NCI-H187 (cell line): ENCODE measurements at places on chromosomes 2 and 18.

- no peak for DNase-seq
Observed at GRCh38 chr18:23694637-23695430, 5.6 kb downstream of the LAMA3 start.

DNA sequence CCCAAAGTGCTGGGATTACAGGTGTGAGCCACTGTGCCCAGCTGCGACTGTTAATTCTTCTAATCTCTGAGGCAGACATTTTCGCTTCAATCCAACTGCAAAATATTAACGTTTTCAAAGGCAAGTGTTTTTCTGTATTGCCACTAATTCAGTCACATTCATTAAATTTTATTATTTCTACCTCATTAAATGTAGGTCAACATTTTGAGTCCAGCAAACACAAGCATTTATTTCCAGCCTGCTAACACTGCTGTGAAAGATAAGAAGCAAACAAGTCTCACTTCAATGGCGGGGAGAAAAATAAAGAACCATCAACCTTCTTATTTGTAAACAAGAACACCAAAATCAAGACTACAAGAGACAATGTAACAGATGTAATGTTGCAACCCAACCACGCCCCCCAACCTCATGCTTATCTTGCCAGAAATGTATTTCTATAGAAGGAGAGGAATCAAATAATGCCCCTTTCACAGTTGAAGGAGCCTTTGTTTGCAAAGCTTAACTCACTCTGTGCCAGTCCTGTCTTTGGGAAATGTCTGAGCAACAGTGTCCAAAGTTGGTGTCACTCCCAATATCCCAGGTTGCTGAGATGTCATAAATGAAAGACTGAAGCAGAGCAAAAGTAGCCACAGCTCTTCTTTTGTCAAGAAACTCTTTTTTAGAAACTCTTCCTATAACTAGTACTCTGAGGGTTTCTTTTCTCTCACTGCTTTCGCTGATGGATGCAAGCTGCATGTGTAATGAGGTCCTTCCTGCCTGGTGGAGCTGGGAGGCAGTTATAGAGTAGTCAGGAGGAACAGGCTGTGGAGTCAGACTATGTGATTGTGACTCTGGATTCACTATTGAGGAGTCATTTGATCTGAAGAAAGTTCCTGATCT, 8.6 kb downstream of the DOCK10 start:
- no peak for DNase-seq

GRCh38 chr2:144414324-144414845, 105.5 kb downstream of the ZEB2 start:
- DNase-seq, result no peak

DNA sequence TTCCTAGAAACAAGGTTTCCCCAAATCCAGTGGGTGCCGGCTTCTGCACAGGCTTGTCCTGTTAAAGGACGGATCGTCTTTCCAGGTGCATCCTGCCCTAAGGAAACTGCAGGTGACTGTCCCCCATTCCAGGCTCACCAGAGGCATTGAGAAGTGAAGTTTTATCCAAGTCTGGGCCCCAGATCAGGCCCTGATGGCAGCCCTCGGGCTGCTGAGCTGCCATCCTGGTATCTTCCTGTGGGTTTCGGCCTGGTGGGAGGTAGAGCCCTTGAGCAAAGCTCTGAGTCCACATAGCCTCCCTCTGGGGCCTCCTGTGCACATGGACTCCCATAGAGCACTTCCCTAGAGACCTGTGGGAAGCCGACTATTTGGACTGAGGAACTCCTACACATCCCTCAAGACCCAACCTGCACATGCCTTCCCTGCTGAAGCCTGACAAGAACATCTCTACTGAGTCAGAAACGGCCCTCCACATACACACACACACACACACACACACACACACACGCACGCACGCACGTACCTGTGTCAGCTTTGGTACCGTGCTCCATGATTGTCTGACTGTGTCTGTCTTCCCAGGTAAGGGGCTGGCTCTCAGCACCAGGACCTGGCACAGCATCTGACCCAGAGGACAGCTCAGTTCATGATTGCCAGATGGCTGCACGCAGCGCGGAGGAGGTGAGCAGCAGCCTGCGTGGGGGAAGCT, 16.4 kb downstream of the TNS1 start:
- no peak for DNase-seq

DNA sequence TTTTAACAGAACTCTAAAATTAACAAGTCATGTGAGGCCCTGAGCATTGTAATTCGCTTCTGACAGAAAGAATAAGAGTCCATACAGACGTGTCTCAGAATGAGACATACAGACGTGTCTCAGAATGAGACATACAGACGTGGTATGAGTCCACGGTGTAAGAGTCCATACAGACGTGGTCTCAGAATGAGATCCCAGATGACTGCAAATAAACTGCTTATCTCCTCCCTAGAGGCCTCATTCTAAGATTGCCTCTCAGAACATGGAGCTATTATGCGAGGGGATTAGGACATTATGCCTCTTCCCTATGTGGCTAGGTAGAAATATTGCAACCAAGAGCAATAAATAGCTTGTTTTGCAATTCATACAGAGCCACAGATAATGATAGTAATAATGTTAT, 63.9 kb downstream of the NEB start:
- no peak for DNase-seq

DNA sequence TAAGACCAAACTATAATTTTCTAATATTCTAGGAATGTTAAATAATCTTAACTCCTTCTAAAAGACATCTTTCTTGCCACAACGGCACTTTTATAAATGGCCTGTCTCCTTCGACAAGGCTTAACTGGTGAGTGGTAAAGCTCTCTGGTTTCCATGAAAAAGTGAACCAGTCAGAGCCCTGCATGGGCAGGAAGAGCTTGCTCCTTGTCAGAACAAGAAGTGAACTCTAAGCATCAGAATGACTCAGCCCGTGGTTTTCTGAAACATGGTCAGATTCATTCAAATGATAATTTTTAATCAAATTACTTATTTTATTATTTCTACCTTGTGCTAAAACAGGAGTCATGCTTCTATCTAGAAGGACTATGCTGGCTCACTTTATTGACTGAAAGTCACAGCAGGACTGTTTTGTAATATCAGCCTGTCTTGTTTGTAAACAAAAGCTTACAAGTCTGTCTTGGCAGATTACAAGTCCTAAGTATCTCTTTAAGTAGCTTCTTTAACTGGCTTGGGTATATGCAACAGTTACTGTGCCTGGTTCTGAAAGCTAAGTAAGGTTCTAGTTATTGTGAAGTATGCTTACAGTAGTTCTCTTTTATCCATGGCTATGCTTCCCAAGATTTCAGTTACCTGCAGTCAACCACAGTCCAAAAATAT, 245.4 kb downstream of the NAPG start:
- DNase-seq, result no peak

DNA sequence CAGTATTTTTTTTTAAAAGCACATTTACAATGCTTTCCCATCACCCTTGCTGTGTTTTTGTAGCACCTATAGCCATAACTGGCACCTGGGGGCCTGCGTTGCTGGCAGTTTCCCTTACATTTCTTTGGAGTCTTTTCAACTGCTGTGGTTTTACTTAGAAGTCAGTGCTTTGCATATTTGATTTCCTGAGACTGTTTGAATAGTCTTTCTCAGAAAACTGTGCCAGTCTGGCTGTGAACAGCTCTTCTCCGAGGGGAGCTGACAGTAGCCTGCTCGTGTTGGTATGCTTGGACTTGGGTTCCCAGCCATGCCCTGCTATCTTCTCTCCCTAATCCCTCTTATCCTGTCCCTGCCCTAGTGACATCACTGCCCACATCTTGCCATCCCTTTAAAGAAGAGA, 81.5 kb downstream of the DPP4 start:
- DNase-seq, result no peak

GRCh38 chr18:66252703-66253102, 351.2 kb downstream of the CDH19 start:
- no peak for DNase-seq

DNA sequence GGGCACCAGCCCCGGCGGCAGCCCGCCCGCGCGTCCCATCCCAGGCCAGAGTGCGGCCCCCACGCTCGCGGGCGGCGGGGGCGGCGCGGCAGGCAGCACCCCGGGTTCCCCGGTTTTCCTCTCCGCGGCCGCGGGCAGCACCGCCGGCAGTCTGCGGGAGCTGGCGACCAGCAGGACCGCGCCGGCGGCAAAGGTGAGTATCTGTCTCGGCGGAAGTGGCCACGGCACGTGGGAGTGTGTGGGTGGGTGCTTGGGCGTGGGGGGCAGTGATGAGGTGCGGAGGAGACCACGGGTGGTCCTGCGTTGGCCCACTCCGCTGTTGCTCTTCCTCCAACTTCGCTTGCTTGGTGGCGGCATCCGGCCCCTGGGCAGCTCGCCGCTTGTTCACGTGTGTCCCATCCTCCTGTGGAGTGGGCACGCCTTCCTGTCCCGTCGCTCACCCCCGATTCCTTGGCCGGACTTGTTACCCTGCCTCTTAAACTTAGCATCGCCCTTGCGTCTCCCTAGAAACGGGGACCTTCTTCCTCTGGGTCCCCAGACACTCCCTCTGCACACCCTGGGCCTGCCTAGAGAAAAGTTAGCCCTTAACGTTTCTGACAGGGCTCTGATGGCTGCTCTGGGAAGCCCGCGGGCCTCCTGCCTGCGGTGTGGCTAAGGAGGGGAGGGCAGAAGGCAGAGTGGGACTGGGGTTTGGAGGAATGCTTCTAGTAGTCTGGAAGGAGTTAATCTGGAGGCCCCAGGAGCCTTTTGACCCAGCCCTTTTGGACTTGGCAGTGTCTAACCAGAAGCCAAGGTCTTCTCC, 1.1 kb downstream of the SH3RF3 start:
- no peak for DNase-seq

- no peak for DNase-seq
Observed at GRCh38 chr2:98468621-98469236, 24.1 kb downstream of the INPP4A start.

DNA sequence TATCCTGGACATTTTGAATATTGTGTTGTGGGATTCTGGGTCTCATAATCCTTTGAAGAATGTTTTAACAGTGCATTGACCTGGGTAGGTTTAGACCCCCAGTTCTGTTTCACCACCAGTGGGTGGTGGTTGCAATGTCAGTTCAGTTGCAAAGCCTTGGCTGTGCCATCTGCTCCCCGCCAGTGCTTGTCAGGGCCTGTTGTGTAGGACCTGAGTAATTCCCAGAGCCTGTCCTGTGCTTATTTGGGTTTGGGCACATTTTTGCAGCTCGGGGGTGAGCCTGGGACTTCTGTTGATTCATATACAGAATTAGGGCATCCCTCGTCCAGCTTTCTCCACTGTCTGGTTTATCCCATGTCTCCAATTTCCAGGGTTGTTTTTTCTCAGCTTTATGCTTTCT, 24.8 kb downstream of the ATP9B start:
- no peak for DNase-seq

DNA sequence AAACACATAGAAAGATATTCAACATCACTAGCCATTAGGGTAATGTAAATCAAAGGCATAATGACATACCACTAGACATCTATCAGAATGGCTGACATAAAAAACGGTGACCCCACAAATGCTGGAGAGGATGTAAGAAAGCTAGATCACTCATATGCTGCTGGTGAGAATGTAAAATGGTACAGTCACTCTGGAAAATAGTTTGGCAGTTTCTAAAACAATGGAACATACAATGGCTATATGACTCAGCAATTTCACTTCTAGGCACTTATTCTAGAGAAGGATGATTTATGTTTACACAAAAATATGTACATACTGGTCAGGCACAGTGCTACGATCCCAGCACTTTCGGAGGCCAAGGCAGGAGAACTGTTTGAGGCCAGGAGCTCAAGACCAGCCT, 87.3 kb downstream of the COLEC12 start:
- no peak for DNase-seq

DNA sequence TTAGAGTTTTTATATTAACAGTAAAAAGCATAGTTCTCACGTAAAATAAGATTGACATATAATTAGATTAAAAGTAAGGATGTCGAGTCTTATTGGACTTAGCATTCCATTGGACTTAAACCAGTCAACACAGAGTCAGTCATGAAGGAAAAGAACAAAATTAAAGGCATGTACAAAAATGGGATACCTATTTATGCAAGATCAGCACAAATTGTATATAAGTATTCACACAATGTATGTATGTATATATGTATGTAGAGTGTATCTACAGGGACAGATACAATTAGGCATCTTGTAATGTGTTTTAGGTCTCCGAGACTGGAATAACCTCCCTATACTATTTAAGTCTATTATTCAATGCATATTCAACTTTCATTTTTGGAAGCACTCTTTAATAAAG, 419.1 kb downstream of the PARD3B start:
- no peak for DNase-seq

DNA sequence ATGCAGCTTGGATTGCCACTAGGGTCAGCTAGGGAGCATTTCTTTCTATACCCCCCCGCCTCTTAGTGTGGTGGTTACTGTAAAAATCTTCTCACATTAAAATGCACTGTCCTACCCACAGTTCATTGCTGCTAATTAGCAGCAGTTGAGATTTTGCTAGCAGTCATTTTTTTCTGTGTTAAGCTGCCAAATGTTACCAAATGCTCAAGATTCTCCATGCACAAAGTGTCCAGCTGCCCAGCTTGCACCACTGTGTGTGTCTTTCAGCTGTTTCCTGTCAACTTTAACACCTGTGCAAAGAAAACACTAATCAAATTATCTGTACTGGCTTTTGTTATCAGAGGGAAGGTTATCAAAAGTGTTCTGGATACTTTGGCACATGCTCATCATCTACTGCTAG, 679.3 kb downstream of the NR4A2 start:
- DNase-seq, result no peak
